Brain microvascular endothelial cell (primary cell): ENCODE measurements at places on chromosomes 2 and 18.

- DNase-seq: no peak
Measured at GRCh38 chr2:100068395-100068794, 74.0 kb downstream of the AFF3 start.

DNA sequence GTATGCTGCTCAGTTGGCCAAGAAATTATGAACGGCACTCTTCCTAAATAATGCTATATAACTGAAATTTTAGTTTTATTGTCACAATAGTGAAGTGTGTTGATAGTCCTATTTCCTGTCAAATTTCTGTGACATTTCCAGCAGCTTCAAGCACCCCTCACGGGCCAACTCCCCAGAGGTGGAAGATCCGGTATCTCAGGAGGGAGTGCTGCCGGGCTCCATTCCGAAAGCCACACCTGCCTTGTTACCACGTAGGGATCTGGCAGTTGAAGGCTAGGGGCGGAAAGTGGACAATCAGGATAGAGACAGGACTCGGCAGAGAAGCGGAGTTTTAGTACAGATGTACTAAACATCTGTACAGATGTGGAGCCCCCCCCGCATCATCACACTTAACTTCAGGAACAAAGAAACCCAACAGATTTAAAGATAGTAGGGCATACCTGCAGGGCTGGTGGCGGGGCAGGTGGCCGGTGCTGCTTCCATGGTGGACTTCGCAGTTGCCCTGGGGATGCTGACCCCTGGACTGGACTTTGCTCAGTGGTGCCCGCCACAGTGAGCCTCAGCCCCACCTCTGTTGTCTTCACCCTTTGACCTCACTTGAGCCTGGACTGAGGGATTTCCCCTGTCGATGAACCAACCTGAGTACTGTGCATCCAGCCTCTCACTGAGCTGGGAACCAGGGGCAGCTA is 22.3 kb downstream of the ASAP2 start:
- no peak for DNase-seq

GRCh38 chr2:11753886-11754699 is 7.7 kb downstream of the LPIN1 start:
- peak; percentile 52 for DNase-seq

DNA sequence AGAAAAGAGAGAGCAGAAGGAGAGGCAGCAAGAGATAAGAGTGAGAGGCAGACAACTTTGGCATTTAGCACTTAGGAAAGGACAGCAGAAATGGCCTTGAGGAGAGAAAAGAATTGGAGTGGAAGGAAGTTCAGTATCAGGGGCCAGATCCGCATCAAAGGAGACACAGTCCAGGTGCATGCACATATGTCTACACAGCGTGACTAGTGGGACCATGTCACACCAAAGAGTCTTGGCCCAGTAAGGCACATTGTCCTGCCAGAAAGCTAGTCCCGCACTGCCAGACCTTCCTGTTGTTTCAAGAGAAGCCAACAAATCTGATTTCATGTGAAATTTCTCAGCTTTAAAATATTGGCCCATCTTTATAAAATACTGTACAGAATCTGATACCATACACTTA is 8.5 kb upstream of the STK39 start:
- DNase-seq: no peak

- no peak for DNase-seq
Measured at GRCh38 chr18:4986066-4986465, 211.0 kb downstream of the AKAIN1 start.

DNA sequence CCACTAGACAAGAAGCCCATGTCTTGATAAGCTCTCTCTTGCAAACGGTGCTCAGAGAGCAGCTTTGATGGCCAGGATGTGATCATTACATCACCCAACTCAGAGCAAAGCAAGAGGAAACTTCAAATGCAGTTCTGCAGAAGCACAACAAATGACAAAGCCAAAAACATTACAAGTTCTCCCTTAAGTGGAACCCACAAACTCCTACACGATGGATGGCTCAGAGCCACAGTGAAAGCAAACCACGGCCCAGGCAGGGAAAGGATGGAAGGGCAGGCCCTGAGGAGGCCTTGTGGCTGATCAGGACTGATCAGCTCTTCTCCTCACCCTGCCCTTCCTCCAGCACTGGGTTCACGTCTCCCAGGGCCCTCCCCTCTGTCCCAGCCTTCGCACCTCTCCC is 326.4 kb downstream of the EIPR1 start:
- DNase-seq: no peak

DNA sequence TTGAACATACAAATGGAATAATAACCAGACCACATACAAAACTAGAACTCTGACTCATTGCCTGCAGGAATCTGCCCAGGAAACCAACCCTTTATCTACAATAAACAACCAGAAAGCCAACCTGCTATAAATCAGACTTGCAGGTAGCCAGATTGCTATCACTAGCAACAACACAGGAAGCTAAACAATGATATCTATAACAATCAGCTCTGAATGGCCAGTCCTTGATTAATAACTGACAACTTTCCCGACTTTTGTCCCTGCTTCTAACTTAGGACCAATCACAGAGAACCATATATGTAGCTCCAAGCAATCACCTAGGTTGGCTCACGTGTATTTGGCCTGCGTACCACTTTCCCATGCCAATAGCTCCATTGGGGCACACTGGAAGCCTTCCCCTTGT is 470.8 kb downstream of the RIT2 start:
- DNase-seq: peak; percentile 19

DNA sequence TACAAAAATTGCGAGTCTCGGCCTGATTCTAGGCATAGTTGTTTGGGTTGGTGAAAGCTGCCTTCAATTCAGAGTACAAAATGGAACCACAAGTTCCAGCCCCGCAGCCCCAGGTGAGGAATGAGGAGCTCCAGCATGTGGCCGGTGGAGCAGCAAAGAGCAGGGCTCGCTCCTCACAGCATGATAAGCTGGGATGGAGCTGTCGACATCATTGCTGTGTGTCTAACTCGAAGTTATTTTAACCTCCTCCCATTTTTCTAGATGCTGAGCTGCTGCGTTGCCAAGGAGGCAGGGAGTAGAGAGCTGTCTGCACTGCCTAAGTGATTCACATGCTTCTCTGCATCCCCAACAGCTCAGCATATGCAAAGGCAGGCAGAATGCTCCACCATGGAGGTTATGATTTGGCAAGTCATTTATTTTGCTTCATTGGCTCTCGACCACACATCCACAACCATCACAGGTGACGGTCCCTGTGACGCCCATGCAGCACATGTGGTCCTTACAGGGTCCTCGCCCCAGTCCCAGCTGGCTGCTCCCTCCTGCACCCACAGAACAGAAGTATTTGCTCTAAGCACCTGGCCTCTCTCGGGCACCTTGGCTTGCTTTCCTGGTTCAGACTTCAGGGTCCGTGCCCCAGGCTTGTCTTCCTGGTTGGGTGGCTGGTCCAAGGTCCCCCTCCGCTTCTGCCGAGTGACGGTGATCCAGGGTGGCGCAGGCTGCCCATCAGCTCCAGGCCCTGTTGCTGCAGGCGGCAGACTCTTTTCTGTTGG is 66.0 kb upstream of the MGAT4A start:
- DNase-seq: no peak

- DNase-seq: no peak
Measured at GRCh38 chr2:98085649-98086048, 1.3 kb upstream of the VWA3B start.

- DNase-seq: peak; percentile 45
Measured at GRCh38 chr2:39114771-39115170, 6.1 kb downstream of the SOS1 start.

DNA sequence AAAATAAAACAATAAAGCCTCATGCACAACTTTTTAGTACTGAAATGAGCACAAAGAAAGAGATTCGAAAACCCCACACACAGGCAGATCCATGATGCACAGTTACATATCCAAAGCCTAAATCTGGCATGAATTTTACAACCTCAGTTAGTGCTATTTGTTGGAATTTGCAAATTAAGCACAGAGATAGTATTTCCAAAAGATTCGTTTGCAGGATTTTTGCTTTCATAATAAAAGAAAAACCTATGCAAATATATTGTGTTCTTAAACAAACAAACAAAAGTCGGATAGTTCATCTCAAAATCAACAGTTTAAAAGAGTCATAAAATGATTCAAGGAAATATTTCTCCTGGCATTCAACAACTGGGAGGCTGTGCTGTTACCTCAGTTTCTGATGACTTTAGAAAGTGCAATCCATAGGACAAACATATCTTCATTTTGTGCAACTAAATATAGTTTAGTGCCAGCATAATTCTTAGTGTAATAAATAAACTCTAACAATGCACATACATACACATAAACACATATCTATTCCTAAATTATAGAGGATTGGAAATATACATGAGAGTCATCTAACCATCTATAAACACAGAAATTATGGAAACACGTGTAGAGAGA is 10.8 kb downstream of the PAX3 start:
- DNase-seq: no peak

DNA sequence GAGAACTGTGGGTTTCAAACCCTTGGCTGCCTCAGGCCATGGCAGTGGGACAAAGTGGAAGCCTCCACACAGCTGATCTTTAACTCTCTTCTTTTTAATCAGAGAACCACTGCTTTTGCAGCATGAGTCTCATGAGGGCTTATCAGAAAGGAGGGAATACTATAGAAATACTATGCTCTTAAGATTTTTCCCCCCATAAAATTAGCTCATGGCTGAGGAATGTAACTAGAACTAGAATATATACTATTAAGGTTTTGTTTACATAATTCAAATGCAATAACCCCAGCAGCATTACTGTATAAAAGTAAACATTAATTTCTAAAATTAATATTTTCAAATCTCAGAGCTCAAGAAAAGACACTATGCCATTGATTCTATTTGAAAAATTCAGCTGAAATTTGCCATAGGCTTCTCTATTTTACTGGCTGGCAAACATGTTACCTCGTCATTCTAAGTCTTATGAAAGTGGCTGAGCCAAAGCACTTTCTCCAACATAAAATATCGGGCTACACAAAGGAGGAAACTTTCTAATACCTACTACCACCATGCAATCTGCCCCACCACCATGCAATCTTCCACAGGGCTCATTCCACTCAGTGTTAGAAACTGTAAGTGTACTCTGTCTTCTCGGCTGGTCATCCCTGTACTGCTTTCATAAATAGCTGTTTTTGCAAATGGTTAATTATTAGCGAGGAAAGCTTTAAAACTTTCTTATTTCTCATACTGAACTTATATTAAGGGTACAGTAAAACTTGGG is 42.5 kb downstream of the WDR35 start:
- DNase-seq: no peak

DNA sequence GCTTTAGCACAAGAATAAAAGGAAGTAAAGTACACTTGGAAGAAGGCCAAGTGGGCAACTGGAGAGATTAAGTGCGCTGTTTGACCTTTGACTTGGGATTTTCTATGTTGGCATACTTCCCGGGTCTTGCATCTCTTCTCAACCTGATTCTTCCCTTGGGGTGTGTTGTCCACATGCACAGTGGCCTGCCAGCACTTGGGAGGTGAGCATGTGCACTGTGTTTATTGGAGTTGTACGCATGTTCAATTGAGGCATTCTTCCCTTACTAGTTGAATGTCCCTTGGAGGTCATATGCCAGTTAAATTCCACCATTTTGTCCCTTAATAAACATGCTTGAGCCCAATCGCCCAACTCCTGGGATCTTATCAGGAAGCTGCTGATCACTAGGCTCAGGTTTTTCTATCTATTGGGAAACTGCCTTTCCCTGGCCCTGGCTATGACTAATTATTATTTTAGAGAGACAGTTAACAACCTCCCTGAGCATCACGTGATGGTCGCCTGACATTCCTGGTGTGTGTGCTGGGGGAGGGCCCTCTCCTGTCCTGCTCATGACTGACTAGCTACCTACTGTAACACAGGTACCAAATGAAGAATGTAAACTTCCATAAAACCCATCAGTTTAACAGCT is 62.5 kb upstream of the RAPGEF4 start:
- peak; percentile 58 for DNase-seq

DNA sequence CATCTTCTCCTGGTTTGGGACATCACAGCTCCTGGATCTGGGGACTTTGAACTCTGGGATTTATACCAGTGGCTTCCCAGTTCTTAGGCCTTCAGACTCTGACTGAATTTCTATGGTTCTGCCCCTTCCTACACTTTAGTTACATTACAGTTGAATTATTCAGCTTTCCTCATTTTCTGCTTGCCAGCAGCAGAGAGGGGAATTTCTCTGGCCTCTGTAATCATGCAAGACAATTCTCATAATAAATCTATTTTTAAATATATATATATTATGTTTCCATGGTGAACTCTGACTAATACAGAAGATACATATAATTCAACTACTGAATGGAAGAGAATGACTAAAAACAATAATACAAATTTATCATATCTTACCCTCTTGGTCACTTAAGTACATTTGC is 1478.6 kb upstream of the ACVR2A start:
- peak; percentile 20 for DNase-seq

GRCh38 chr2:215711471-215712034 is 275.7 kb upstream of the FN1 start:
- DNase-seq: peak; percentile 60

- DNase-seq: no peak
Measured at GRCh38 chr2:59920961-59921360, 632.5 kb downstream of the BCL11A start.

DNA sequence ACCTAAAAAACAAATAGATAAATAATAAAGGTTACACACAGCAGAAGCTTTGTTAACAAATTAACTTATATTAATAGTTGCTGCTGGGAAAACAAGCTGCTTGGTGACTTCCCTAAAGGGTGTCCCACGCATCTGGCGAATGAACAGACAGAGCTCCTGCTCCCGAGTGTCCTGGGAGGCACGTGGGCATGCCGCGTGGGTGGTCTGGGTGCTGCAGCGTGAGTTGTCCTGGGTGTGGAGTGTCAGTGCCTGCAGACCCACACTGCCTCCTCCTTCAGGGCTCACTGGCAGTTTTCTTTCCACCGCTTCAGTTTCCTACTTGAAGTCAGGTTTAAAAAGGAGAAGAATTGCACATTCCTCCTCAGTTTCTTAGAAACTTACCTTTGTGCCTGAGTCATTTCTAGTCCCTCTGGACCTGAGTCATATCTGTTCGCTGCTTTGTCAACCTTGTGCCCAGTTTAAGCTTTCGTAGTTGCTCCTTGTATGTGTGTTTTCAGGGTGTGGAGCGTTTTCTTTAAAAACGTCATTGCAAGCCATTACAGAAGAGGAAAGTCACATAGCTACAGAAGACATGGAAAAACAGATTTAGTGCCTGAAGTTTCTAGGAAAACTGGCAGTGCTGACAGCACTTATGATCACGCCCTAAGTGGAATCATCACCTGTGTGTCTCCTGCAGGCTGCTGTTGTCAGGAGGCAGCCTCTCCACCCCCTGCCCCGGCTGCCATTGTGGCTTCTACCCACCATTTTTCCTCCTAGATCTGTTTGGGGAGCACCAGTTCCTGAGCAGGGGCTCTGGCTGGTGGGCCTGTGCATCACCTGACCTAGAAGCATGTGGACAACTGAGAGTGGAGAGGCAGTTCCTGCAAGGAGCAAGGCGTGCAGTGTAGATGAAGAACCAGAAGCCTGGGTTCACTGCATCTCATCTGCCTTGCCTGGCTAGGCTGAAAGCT is 24.5 kb downstream of the IMPA2 start:
- no peak for DNase-seq

- DNase-seq: peak; percentile 27
Measured at GRCh38 chr2:207833251-207833751, 63.6 kb upstream of the FZD5 start.
